ENCODE measurements at places on chromosomes 2 and 18.

DNA sequence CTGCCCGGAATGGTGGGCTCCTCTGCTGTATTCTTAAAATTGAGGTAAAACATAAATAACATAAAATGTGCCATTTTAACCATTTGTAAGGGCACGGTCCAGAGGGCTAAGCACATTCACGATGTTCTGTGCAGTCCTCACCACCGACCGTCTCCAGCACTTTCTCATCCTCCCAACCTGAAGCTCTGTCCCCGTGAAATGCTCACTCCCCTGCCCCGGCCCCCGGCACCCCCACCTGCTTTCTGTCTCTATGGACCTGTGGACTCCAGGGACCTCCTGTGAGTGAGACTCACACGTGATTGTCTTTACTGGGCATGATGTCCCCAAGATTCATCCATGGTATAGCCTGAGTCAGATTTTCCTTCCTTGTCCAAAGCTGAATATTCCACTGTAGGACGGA is 38.7 kb upstream of the CTDP1 start:
- DNase-seq, result no peak

DNA sequence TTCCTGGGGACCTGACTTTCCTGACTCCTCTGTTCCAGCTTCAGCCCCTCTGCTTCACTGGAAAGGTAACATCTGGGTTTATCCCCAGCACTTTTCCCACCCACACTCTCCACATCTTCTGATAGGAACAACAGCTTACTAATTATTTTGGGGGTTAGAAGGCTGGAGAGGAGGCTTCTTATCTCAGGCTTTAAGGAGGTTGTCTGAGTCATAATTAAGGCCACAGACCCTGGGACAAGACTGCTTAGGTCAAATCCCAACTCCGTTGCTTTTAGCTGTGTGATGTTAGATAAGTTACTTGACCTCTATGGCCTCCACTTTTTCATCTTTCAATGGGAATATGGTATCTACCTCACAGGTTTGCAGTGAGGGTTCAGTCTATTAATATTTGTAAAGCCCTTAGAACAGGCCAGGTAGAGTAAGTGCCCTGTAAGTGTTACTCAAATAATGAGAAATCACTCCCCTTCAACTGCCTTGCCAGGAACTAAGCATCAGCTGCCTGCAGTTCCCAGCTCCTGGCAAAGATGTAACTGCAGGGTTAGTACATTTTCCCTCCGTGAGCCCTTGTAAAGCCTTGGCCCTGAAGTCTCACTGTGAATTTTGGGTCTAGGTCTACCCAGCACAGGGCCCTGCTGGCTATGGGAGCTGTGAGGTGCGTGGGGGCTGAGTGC is 123.6 kb downstream of the MTX2 start:
- no peak for DNase-seq

DNA sequence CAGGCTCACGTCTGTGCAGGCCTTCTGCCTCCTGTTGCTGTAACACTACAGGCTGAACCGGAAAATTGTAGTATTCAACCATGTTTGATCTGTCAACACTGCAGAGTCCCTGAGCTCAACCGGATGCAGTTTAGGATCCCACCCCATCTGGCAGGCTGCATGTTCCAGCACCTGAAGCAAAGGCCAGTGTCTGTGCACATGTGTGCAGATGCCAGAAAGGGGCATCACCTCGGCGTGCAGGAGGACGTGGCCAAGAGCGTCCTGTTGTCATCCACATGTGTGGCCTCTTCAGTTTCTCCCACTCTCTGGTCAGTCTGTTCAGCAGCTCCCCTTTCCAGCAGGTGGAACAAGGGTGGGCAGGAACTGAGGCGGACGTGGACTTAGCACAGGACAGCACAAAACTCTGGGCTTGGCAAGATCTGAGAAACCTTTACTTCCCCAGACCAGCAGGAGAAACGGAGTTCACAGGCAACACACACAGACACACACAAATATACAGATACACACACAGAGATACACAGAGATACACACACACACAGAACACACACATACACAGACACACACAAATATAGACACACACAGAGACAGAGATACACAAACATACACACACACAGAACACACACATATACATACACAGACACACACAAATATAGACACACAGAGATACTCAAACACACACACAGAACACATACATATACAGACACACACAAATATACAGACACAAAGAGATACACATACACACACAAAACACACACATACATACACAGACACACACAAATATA is 111.3 kb downstream of the NDUFA10 start:
- DNase-seq, result no peak

DNA sequence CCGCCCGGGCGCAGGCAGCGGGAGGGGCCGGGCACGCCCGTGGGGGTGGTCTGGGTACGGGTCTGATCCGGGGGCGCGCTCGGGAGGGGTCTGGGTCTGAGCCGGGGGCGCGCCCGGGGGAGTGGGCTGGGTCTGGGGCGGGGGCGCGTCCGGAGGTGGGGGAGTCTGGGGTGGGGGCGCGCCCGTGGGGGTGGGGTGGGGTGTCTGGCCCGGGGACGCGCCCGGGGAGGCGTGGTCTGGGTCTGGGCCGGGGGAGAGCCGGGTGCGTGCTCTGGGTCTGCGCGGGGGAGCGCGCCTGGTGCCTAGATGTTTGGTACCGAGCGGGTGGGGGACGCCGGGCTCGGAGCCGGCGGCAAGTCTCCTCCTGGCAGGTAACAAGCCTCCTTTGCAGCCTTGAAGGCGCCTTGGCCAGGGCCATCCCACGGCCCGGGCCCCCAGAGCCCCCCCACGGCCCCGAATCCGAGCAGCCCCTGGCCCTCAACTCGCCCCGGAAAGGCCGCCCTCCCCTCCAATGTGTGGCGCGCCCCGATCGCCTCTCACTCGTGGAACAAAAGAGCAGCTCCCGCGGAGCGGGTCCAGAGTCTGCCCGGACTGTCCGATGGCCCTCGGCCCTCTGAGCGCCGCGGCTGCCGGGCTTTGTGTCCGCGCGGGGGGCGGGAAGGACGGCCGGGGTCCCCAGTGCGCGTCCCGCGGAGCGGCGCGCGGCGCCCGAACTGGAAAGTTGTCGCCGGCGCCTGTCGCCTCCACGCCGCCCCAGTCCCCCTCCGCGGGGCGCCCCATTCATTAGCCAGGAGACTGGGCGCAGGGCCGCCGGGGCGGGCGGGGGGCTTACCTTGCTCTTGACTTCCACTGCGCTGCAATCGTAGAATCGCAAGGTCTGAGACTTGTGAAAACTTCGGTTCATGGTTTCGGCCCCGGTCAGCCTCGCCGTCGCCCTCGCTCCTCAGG is 595 bp downstream of the PARD6G start:
- DNase-seq, result no peak

GRCh38 chr18:46958209-46958608 is 40.8 kb downstream of the KATNAL2 start:
- no peak for DNase-seq

GRCh38 chr2:36140391-36140790 is 215.2 kb upstream of the CRIM1 start:
- no peak for DNase-seq

GRCh38 chr2:223735035-223735640 is 102.2 kb downstream of the AP1S3 start:
- no peak for DNase-seq

DNA sequence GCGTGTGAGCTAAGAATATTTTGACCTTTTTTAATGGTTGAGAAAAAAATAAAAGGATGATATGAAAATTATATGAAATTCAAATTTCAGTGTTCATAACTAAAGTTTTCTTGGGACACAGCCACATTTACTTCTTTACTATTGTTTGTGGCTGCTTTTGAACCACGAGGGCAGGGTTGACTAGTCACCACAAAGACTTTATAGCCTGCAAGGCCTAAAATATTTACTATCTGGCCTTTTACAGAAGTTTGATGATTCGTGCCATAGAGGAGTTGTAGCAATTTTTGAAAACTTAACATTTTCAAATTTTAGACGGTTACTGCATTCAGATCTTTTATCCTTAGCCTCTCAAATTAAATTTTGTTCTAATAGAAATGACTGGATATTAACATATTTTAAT is 69.9 kb downstream of the LIMS1 start:
- DNase-seq, result no peak

DNA sequence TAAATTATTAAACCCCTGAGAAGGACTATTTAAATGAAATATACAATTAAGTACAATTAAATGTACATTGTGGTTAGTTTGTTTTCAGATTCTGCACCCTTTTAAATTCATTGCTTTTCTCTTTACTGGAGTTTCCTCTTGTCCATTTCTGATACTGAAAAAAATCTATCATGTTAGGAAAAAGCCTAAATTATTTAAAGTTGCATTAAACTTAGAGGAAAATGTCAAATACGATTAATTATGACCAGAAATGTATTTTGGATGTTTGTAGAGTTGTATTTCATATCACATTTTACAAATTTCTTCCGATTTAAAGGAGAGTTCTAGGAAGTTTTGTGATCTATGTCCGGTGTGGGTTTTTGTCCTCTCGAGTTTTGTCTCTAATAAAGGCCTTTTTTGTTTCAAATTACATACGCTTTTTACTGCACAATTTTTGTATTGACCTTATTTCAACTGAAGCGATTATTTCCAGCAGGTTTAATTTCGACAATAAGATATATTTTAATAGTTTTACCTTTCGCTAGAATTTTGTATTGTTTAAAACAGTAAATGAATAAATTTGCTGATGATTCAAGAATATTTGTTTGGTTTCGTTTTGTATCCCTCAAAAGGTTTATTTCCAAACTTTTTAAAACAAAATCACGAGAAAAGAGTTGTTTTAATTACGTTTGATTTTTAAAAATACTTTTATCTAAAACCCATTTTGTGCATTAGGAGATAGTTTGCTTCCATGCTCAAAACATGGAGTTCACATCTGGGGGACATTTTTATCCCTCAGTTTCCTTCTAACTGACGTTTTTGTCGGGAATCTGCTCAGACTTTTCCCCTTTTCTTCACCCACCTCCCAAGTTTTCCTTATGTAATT is 3.3 kb upstream of the SATB2 start:
- DNase-seq, result no peak

- DNase-seq, result no peak
Measured at GRCh38 chr2:58131191-58132011, 84.8 kb downstream of the VRK2 start.

DNA sequence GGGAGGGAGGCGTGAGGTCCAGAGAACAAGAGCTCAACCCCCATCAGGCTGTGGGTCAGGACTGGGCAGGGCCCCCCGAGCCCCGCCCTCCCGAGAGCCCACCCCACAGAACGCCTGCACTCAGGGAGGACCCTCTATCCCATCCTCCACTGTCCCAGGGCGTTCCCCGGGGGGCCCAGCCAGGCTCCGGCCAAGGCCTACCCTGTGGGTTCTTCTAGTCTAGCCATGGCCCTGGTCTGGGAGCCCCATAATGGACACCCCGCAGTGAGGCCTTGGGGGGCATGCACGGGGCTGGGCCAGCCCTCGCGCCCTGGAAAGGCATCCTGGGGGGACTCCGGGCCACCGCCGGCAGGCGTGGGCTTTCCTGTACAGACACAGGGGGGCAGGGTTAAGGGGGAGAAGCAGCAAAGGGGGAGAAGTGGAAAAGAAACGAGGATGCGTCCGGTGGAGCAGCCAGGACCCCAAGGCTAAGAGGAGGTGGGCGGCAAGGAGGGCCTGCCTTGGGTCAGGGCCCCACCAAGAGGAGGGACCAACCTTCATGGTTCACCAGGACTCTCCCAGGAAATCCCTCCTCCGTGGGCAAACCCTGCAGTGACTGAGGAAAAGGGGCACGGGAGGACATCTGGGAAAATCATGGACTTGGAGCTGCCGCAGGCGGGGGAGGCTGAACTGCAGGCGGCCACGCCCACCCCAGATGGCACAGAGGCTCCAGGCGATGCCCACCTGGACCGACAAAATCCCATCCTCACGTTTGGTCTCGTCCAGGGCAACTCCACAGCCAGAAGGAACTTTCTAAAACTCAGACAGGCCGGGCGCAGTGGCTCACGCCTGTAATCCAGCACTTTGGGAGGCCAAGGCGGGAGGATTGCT is 2.7 kb upstream of the CROCC2 start:
- no peak for DNase-seq

Data from activated T-cell treated with anti-CD3 and anti-CD28 coated beads, Interleukin-2, amount 50 U/mL, for 4 hours (primary cell).